ENCODE measurements at places on chromosomes 3 and 15.

DNA sequence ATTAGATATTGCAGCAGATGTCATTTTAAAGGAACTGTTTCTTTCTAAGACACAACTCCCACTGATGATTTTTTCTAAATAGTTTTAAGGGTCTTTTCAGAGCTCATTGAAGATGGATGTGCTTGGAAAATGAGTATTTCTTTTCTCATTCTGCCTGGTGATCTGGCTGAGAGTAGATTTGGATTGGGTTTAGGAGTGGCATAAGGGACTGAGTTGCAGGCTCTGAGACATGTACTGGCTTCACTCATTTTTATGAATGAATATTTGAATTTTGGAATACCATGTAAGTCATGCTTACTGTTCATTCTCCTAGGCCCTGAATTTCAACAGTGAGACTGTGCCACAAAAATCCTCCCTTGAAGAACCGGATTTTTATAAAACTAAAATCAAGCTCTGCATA, 6.5 kb downstream of the IL12A start:
- DNase-seq = no peak

GRCh38 chr15:42218953-42219592, 11.0 kb upstream of the VPS39 start:
- no peak for DNase-seq

DNA sequence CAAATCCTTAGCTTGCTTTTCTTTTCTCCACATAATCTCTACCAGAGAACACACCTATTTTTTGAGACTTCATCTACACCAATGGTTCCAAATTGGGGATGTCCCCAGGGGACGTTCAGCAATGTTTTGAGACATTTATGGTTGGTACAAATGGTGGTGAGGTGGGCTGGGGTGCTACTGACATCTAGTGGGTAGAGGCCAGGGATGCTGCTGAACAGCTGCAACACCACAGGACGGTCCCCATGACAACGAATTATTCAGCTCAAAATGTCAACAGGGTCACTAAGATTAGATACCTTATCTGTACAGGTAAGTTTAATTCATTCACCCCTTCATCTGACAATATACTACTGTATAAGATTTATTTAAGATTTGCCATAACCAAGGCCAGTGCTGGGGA, 14.4 kb downstream of the GK5 start:
- no peak for DNase-seq

DNA sequence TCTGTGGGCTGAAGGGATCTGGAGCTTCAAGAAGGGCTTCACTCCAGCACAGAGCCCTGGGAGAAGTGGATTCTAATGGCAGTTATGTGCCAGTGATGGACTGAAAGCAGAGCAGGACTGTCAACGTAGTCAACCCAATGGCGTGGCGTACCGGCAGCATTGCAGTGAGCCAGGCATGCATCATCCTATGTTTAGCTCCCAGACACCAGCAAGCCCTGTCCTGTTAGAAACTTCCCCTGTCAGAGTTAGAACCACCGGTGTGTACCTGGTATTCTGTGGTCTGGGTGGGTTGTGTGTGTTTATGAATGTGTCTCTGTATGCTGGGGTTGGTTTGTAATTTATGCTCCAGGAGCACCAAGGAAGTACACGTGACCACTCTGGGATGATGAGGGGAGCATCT, 86.3 kb downstream of the CLSTN2 start:
- DNase-seq = no peak

DNA sequence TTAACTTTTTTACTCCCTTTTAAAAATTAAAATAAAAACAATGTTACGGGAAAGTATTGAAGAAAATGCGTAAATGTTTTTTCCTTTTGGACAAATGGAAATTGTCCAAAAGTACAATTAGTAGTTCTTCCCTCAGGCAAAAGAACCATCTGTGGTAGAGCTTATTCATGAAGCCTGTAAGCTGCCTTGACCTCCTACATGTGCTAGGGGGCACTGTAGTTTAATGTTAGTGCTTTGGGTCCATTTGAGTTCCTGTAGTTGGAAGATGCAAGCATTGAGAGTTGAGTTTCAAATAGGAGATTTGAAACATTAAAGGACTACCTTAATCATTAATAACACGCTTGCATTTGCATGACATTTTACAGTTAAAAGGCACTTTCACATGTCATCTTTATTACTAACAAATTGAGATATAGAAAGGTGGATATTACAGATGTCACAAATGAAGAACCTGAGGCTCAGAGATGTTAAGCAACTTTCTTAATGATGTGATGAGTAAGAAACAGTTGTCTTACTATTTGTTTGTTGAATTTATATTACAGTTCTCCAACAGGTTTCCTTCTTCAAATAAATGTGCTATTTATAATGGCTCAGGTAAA, 1.8 kb upstream of the ZNF385D start:
- DNase-seq = no peak

GRCh38 chr3:32366638-32367397, 24.8 kb upstream of the CMTM7 start:
- DNase-seq = no peak

DNA sequence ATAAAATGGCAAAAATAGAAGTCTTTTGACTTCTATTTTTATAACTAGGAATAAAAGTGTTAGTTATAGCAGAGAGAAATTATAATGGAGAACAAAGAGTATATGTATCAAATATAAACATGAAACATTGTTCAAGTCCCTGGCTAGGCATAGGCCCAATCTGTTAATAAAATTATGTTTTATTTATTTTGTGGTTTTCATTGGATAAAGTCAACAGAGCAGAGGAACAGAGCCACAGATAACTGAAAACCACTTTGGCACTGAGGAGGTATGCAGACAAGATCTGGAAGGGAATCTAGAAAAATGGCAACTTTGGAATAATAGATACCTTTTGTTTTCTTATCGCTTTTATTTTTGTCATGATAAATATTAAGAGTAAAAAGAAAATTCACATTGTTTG, 50.4 kb upstream of the ICE2 start:
- DNase-seq = no peak

- no peak for DNase-seq
Measured at GRCh38 chr3:186382217-186382885, 20.3 kb upstream of the DGKG start.

GRCh38 chr3:111548756-111549155, 6.8 kb downstream of the CD96 start:
- DNase-seq = no peak

DNA sequence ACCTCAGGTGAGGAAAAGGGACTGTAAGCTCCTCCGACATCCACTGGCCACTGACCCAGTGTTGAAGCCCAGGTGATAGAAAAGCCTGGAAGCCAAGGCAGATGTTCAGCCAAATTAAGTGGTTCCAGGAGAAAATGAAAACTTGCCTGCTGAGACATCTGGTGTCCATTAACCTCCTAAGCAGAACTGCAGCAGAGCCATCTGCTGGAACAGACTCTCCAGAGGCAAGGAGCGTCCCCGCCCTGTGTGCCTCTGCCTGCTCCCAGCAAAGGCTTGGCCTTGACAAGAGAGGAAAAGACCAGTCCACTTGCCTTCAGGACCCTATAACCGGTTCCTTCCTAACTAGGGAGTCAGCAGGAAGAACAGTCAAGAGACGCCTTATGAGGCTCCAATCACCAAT, 48.2 kb downstream of the SRGAP3 start:
- no peak for DNase-seq

- no peak for DNase-seq
Measured at GRCh38 chr3:167913219-167913835, 177.8 kb downstream of the SERPINI1 start.

DNA sequence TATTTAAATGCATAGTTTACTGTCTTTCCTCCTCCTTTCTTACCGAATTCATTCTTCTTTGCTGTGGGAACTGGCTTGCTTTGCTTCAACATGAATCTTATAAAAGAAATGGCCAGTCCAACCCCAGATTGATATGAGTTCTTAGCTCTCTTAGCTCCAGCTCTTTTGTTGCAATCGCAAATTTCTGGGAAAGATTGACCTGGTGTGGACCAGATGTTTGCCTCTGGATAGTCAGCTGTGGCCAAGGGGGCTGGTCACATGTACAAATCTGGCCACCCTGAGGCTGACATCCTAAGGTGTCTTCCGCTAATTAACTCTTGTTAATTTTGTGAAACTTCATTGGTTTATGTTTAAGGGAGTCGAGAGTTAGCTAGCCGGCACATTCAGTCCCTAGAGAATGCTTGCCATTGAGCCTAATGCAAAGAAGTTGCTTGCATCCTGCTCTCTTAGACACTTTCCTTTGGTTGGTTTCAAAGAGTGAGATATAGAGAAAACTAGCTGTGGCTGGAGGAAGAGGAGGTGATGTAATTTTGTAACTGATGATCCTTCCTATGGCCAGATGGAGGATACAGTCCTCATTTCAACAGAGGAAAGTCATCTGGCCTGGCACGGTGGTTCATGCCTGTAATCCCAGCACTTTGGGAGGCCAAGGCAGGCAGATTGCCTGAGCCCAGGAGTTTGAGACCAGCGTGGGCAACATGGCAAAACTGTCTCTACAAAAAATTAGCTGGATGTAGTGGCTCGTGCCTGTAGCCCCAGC, 162.4 kb downstream of the ADAMTSL3 start:
- DNase-seq = no peak

DNA sequence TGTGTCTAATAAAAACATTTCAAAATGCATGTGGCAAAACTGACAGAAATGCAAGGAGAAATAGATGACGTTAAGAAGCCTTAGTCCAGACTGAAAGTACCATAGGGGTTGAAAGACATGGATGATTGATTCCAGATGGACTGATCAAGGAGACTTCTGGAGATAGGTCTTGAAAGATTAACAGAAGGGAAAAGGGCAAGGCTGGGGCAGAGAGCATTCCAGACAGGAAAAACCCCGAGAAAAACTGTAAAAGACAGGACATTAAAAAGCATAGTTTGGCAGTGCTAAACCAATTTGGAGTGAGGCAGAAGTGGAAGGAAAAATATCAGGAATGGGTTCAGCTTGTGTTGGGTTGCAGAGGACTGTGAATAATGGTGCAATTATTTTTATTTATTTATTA, 375.2 kb upstream of the SGO1 start:
- no peak for DNase-seq

GRCh38 chr3:134260987-134261386, 10.3 kb upstream of the RYK start:
- no peak for DNase-seq

- peak; percentile 31 for DNase-seq
Measured at GRCh38 chr3:163490119-163490518, 1588.2 kb downstream of the SI start.

All from LoVo (cell line).